Amniotic epithelial cell (primary cell): ENCODE measurements at places on chromosomes 5 and 9.

GRCh38 chr5:180287404-180287803, 4.5 kb downstream of the MAPK9 start:
- no peak for DNase-seq

GRCh38 chr5:78907255-78907891, 77.7 kb downstream of the ARSB start:
- peak; percentile 89 for DNase-seq

DNA sequence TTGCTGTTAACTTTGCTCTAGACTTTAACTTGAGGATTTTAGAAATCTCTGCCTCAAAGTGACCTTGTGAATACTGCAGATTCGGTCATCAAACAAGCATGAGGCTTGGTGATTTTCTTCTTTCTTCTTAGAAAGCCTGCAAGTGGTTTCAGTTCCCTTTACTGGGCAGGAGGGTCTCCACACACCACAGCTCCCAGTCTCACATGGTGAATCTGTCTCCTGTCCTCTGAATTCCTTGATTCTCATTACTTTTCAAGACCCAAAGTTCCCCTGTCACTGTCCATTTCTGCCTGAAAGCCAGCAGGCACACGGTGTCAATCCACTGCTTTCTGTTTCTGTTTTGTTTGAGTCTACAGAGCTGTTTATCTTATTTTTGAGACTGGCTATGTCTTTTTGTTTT, 14.1 kb downstream of the HSPB3 start:
- DNase-seq = peak; percentile 40

GRCh38 chr9:130794923-130795495, 40.0 kb upstream of the ABL1 start:
- no peak for DNase-seq

DNA sequence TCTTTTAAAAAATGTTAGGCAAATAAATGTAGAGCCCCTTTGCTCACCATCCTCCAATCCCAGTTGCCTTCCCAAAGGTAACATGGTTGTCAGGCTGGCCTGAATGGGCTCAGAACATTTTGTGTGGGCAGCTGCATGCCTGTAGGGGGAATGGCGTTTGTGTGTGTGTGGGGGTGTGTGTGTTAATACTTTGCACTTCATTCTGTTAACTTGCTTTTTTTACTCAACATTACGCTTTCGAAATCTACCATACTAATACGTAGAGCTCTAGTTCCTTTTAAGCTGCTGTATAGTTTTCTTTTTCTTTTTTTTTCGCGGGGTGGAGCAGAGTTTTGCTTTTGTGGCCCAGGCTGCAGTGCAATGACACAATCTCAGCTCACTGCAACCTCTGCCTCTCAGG, 14.0 kb downstream of the MYOZ3 start:
- DNase-seq = peak; percentile 42

DNA sequence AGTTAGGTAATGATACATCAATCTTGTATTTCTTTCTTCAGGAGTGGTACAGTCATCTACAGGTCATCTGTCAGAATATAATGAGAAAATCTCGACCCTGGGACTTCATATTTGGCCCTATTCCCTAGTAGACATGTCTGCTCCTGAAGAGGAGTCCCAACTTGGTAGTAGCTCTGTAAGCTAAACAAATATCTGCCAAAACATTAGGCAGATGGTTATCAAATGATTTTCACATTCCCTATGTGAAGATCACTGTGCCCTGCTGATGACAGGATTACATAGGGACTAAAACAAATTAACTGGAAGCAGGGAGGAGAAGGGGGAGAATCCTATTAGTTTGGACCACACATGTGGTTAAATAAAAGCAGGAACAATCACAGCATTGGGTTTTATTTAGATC, 138.6 kb upstream of the NFIB start:
- no peak for DNase-seq

DNA sequence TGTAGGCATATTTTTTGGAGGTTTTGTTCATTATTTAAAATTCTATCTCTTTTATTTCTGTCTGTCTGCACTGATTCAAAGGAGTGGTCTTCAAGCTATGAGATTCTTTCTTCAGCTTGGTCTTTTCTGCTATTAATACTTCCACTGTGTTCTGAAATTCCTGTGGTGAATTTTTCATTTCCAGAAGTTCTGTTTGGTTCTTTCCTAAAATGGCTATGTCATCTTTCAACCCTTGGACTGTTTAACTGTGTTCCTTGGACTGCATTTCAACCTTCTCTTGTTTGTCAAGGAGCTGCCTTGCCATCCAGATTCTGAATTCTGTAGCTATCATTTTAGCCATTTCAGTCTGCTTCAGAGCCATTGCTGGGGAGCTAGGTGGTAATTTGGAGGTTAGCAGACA, 76.3 kb downstream of the CERT1 start:
- DNase-seq = no peak

DNA sequence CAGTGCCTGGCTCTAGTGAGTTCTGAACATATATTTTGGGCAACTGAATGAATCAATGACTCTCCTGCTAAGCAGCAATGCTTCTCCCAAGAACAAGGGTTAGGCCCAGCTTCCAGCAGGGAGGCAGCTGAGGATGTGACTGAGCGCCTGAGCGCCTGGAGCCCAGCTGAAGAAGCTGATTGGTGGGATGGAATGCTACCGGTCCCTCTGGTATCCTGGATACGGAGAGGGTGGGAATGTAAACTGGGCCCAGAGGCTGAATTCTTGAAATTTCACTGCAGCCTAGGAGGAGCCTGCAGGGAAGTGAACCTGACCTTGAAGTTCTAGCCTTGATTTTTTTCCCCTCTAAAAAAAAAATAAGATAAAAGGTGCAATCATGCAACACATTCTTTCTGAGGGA, 43.2 kb downstream of the WWC1 start:
- peak; percentile 68 for DNase-seq

GRCh38 chr9:23598994-23599393, 227.0 kb downstream of the ELAVL2 start:
- DNase-seq = no peak

GRCh38 chr5:32172923-32173266, 1.2 kb downstream of the GOLPH3 start:
- DNase-seq = no peak

GRCh38 chr5:43429706-43430105, 17.5 kb upstream of the CCL28 start:
- no peak for DNase-seq

GRCh38 chr5:77560677-77561263, 68.7 kb upstream of the WDR41 start:
- DNase-seq = peak; percentile 48

GRCh38 chr5:130528474-130528873, 624.2 kb downstream of the CHSY3 start:
- DNase-seq = peak; percentile 65

DNA sequence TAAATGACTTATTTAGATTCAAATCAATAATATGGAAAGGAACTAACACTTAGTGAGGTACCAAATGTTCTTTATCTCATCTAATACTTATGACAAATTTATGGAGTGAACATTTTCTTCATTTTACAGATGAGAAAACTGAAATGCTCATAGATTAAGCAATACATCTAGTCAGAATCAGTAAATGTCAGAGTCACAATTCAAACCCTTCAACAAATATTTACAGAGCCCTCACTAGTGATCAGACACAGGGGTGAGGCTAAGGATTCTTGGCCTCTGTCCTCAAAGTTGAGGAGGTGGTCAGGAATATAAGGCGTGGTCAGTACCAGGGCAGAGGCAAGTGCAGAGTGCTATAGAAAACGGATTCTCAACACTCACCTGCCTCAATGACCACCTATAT, 29.5 kb upstream of the ARSB start:
- DNase-seq = no peak

DNA sequence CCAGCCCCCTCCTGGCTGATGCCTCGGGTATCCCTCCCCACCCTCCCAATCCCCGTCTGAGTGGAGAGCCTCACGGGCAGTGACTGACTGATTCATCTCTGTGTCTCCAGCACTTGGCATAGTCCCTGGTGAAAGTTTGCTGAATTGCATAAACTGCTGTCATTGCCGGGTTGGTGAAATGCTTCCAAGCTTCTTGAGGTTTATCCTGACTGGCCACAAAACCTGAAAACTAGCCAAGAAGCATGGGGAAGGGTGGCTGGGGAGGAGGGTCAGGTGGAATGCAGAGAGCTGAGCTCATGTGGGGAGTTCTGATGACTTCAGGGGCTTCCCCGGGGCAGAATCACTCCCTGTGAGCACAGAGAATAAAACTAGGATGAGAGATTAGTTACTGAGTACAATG, 56.9 kb upstream of the GGTA1 start:
- DNase-seq = peak; percentile 95

- DNase-seq = no peak
These were observed 235.9 kb upstream of the TRPM3 start for GRCh38 chr9:71357346-71357745.

DNA sequence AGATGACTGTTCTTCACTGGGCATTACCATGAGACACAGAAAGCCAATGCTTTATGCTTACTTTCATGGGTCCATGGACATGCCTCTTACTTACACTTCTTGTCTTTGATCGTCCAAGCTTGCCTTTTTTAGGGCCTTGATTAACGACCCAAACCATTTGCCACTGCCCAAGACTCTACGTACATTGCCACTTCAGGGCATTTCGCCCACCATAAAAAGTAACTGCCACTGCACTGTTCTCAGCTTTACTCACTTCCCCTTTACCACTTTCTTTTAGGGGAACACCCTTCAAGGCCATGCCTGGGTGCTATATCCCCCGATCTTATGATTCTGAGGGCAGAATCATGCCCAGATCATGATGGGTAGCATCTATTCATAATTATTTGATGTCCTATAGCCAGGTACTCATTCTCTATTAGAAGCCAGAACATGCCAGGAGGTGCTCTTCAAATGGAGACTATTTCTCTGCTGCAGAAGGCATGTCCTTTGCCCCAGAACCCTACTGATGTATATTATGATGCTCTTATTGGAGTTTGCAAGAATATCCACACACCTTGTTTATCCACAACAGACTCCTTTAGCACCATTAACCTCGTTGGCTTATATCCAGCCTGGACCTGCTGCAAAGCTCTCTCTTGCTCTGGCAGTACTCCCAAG, 64.1 kb upstream of the RAD23B start:
- DNase-seq = no peak

DNA sequence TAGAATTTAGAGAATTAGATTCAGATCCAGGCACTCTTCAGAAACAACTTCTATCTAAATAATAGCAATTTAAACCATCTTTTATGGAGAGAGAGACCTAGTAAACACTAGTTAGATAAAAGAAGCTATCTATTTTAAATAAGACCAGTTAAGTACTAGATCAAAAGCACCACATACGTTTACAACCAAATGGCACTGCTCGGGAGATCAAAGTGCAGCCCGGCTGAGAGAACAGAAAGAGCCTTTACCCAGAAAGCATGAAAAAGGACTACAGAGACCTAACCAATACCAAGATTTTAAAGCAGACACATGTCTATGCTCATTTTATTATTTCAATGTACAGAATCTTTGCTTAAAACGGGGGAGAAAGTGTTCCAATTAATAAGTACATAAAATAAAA, 30.8 kb downstream of the LIX1 start:
- DNase-seq = no peak

- DNase-seq = peak; percentile 58
These were observed 118.6 kb downstream of the ADAMTS2 start for GRCh38 chr5:179226696-179227095.

DNA sequence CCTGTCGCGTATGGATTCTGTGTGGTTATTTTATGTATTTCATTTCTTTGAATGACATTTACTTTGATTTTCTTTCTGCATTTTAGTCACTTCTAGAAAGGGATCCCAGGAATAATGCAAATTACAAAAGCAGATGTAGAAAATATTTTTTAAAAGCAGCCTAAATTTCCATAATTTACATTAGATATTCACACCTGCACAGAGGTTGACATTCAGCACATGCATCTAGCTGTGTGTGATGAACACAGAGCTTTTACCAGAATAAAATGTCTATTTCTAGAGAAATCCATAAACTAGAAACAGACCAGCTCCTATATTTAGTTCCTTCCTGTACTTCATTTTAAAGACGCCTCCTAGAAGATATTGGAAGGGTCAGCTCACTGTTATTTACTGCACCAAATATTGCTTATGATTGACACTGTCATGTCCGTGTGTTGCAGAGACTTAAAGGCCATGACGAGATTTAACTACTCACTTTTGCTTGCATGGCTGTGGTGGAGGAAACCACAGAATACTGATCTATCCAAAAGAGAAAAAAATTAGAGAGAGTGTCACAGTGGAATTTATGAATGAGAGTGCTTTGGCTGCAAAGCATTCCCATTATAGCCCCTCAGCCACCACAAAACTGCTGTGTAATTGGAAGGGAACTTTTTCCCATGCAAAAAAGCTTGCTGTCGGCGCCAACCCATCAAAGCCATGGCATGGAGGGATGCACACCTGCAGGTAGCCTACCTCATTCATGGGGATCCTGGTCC, 58.1 kb downstream of the EBF1 start:
- no peak for DNase-seq

GRCh38 chr5:119418606-119419100, 33.6 kb upstream of the HSD17B4 start:
- DNase-seq = peak; percentile 95

DNA sequence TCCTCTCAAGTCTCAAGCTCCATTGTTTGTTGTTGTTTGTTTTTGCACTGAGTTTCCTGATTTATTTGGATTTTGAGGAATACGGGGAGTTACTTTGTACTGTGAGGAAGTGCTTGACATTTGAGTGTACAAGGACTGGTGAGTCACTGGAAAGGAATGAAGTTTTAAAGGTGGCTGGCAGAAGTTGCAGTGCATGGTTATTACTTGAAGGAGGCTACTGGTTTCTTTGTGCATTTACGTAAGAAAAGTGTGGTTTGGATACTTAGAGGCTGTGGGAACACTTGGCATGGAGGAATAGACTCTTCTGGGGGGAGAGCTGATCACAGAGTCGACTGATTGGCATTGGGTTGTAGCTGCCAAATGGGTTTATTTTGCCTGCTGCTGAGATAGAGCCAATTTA, 919.0 kb downstream of the TAF11L14 start:
- peak; percentile 65 for DNase-seq

GRCh38 chr5:2221450-2221849, 338.7 kb upstream of the IRX4 start:
- no peak for DNase-seq

DNA sequence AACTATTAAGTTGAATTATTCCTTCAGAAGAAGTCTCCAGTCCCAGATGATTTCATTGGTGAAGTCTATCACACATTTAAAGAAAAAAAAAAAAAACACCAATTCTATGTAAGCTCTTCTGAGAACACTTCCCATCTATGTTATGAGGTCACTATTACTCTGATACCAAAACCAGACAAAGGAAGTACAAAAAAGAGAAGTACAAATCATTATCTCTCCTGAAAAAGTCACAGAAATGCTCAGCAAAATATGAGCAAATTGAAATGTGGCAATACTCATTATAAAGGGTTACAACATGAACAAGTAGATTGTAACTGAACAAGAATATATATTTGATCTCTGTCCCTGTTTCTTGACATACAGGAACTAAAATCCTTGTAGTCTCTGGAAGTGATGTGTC, 280.4 kb downstream of the TLE1 start:
- DNase-seq = no peak

- no peak for DNase-seq
These were observed 373.6 kb downstream of the NTRK2 start for GRCh38 chr9:85042981-85043647.

DNA sequence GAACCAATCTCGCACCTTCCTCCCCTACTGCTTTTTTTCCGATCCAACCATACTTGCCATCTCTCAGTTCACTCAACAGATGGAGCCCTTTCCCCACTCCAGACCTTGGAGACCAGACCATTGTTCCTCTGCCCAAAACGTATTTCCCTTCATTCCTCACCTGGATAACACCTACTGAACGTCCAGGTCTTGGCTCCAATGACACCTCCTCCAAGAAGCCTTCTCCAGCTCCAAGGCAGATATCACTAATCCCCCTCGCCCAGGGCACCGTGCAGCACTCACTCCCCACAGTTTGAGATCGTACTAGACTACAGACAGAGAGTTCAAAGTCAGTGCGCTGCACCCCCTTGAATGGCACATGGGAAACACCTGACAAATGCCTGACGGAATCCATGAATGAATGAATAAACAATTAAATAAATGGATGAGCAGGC, 47.1 kb upstream of the AKNA start:
- peak; percentile 32 for DNase-seq
